ENCODE measurements at places on chromosomes 16 and 17. TPM values are rescaled to one million over a fixed set of nuclear protein-coding genes. Genes with fewer than 3 reads are reported as not detected.

Gene SLC13A2
- not detected for total RNA-seq

Gene HBZ
- not detected for total RNA-seq

Gene EVPL
- not detected for total RNA-seq

Gene ZPBP2
- not detected for total RNA-seq

Gene PRSS21
- total RNA-seq, result not detected

Gene GLTPD2
- not detected for total RNA-seq

Gene TOP2A
- total RNA-seq, result 0.11 TPM

Gene FBXO39
- total RNA-seq, result not detected

Gene OR1A1
- total RNA-seq, result not detected

Gene ALOXE3
- total RNA-seq, result not detected

DNA sequence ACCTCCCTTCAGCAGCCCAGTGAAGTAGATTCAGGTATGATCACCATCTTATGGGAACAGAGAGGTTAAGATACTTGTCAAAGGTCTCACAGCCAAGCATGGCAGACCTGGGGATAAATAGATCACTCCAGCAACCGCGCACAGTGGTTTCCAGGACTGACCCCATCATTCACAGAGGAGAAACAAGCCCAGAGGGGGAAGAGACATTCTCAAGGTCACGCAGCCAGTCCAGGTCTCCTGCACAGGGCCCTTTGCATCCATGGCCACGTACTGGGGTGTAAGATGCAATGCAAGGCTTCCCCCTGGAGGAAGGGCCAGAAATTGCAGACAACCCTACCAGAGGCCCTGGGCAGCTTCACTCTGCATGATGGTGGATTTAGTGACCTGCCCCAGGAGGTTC, 19.9 kb downstream of the TLE7 start:
- H3K27me3 ChIP-seq, result no peaks in the 10 kb centered on the region
- no peaks in the 10 kb centered on the region for H3K36me3 ChIP-seq
- no peak overlapping the region for H3K4me3 ChIP-seq
- H3K4me1 ChIP-seq, result no peaks in the 10 kb centered on the region

- H3K4me3 ChIP-seq, result no peak overlapping the region
- DNase-seq, result no peak
- peaks cover 25% of the 10 kb centered on the region for H3K36me3 ChIP-seq
- H3K4me1 ChIP-seq, result peaks cover 52% of the 10 kb centered on the region
- H3K27me3 ChIP-seq, result no peaks in the 10 kb centered on the region
- H3K27ac ChIP-seq, result no peak overlapping the region
Measured at GRCh38 chr17:1362964-1363363, 37.1 kb downstream of the YWHAE start.

DNA sequence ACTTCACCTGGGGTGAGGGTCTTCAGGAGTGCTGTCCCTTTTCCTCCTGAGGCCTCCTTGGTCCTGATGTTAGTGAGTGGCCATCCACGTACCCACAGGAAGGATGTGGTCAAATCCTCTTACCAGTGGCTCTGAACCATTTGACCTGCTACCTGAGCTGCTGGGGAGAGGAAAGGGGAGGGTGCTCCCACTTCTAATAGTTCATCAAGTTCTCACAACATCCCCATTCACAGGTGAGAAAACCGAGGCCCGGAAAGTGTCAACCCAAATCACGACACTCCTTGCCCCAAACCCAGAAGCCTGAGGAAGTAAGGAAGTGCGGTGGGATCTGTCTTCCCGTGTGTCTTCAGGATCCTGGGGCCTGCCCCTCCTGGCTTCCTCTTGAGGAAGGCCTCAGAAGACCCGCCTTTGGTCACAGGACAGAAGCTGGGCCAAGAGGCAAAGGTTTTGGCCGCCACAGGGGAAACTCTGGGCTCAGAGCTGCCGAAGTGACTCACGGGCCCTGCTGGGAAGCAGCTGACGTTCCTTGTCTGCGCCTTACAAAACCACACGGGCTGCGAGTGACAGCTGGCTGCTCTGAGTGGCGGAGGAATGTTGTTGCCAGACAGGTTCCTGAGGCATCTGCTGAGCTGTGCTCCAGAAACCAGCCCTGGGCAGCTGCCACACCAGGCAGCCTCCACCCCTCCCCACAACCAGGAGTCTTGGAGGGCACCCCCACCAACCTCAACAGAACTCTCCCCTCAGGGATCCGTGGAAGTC, 13.9 kb upstream of the KIFC3 start:
- H3K36me3 ChIP-seq, result no peaks in the 10 kb centered on the region
- no peaks in the 10 kb centered on the region for H3K27me3 ChIP-seq
- no peak overlapping the region for H3K4me3 ChIP-seq
- peak overlapping the region; percentile 92 for H3K27ac ChIP-seq
- DNase-seq, result peak; percentile 86
- H3K4me1 ChIP-seq, result peaks cover 4% of the 10 kb centered on the region

DNA sequence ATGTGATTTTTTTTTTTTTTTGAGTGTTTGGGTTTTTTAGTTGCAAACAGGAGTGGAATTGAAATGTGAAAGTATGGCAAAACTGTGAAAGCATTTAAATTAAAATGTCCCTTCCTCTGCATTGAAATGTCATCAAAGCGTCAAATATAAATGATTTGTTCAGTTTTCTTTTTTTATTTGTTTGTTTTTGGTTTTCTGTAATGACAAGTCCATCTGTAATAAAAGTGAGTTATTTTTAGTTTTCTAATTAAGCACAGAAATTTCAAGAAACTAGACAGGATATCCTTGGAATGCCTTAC, 1.9 kb upstream of the TOB1 start:
- H3K4me1 ChIP-seq, result peaks cover 28% of the 10 kb centered on the region
- H3K36me3 ChIP-seq, result no peaks in the 10 kb centered on the region
- H3K4me3 ChIP-seq, result peak overlapping the region; percentile 85
- H3K27me3 ChIP-seq, result no peaks in the 10 kb centered on the region

DNA sequence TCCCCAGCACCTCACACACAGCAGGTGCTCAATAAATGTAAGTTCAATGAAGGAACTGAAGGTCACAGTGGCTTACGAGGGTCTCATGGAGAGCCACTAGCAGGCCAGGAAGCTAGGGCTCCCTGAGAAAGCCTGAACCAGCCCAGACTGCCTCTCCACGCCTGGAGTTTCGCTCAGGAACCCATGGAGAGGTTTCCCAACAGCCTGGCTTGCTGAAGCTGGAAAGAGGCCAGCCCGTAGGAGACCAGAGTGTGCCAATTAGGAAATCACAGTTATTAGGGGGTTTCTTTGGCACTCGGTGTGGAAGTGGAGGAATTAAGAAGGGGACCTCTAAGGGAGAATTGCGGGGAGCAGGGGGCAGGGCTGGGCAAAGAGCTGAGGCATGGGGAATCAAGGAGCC, 36.3 kb upstream of the CACNG1 start:
- H3K27me3 ChIP-seq, result no peaks in the 10 kb centered on the region
- no peak overlapping the region for H3K4me3 ChIP-seq
- no peak overlapping the region for H3K27ac ChIP-seq

DNA sequence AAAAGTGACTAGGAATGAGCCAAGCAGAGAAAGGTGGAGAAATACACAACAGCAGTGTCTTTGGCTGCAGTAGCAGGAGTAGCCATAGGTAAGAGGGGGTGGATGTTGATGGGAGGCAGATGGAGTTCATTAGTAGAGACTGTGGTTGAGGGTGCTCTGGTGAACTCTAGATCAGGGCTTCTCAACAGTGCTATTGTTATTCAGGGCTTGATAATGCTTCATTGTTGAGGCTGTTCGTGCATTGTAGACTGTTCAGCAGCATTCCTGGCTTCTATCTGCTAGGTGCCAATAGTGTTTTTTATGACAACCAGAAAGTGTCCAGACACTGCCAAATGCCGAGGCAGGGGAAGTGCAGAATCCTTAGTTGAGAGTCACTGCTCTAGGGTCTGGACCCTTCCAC, 3.6 kb downstream of the ALKBH5 start:
- no peaks in the 10 kb centered on the region for H3K36me3 ChIP-seq
- H3K4me3 ChIP-seq, result peak overlapping the region; percentile 96
- H3K27ac ChIP-seq, result peak overlapping the region; percentile 97
- H3K4me1 ChIP-seq, result peaks cover 46% of the 10 kb centered on the region

DNA sequence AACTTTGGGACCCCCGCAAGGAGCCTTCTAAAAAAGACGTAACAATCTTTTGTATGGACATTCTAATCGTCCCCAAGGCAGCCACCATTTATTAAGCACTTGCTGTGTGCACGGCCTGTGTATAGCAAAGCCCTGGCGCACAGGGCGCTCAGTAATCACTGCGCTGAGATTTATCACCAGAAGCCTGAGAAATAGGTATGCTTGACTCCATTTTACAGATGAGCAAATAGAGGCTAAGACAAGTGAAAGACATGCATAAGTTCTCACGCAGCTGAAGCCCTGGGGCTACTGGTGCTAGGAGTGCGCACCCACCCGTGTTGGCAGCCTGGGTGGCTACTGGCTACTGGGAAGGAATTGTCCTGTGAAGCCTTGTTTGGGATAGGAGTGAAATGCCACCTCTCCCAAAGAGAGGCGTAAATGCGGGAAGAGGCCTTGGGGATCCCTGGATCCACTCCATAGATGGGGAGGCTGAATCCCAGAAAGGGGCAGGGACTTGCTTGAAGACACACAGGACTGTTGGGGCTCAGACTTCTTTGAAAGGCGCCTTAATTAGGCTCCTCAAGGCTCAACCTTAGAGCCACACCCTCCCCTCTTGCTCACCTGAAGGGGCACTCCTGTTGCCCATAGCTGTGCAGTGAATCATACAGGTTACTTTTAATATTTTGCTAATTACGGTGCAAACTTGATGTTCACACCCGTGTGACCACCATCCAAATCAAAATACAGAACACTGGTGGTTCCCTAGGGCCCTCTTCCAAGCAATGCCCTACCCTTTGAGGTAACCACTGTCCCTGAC, 634 bp upstream of the NATD1 start:
- peaks cover 27% of the 10 kb centered on the region for H3K4me1 ChIP-seq
- DNase-seq, result no peak
- H3K27ac ChIP-seq, result peak overlapping the region; percentile 59
- peak overlapping the region; percentile 50 for H3K4me3 ChIP-seq
- H3K27me3 ChIP-seq, result no peaks in the 10 kb centered on the region

DNA sequence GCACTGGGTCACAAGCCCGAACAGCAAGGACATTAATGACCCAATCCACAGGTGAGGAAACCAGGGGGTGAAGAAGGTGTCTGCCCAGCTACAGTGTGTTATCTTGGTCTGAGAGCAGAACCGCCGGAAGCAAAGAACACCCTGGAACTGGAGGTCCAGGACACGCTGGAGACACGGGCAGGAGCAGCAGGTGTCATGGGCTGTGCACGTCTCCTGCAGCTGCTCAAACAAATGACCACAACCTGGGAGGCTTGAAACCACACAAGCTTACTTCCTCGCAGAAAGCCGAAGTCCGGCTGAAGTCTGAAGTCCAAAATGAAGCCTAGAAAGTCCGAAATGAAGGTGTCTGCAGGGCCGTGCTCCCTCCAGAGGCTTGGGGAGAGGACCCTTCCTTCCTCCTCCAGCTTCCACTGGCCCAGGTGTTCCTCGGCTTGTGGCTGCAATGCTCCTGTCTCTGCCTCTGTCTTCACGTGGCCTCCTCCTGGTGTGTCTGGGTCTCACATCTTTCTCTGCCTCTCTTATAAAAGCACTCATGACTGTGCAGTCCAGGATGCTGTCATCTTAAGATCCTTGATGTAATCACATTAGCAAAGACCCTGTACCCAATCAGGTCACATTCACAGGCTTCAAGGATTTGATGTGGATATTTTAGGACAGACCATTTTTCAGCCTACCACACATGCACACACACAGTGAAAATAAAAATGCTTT, 351.2 kb downstream of the C16orf95 start:
- H3K36me3 ChIP-seq, result no peaks in the 10 kb centered on the region
- no peak overlapping the region for H3K4me3 ChIP-seq
- DNase-seq, result no peak
- no peaks in the 10 kb centered on the region for H3K27me3 ChIP-seq
- H3K27ac ChIP-seq, result no peak overlapping the region

DNA sequence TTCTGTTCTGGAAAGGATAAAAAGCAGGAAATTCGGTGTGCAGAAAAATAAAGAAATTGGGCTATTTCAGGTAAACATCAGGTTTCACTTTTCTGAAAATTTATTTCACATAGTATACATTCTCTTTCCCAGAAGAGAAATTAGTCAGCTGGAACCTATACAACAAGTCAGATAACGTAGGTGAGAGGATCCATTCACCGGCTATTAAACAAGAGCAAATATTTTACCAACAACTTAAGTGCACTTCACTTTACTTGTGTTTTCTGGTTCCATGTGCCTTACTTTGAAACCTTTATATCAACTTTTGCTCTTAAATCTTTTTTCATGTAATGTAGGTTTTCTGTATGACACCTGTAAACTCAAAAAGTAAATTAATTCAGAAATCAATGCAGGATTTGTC, 839.7 kb downstream of the CDH11 start:
- no peaks in the 10 kb centered on the region for H3K27me3 ChIP-seq
- H3K36me3 ChIP-seq, result no peaks in the 10 kb centered on the region
- no peak overlapping the region for H3K4me3 ChIP-seq
- no peaks in the 10 kb centered on the region for H3K4me1 ChIP-seq
- H3K27ac ChIP-seq, result no peak overlapping the region
- DNase-seq, result no peak

- no peaks in the 10 kb centered on the region for H3K36me3 ChIP-seq
- H3K27me3 ChIP-seq, result no peaks in the 10 kb centered on the region
- H3K4me3 ChIP-seq, result no peak overlapping the region
- H3K4me1 ChIP-seq, result no peaks in the 10 kb centered on the region
- H3K27ac ChIP-seq, result peak overlapping the region; percentile 48
Measured at GRCh38 chr16:83689385-83689831, 118.4 kb upstream of the HSBP1 start.

All from ascending aorta (tissue), 2 donors.